ENCODE measurements at places on chromosomes 16 and 17.

- no peak for DNase-seq
These were observed 22.7 kb upstream of the GSE1 start for GRCh38 chr16:85590506-85590832.

DNA sequence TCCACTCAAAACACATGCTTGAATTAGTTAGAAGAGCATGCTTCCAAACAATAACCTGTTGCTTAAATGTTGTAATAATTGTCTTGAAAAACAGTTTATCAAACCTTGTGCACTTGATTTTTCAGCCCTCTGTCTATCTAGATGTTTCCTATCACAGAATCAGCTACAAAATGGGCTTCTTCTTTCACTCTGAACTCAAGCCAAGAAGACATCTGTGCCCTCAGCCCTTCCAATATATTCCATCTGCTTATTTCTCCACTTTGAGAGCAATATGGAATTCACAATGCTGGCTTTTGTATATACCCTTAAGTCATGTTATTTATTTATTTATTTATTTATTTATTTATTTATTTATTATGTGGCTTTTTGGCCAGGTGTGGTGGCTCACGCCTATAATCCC is 234.2 kb downstream of the TOX3 start:
- DNase-seq, result no peak

- DNase-seq, result no peak
These were observed 594 bp upstream of the ABCA6 start for GRCh38 chr17:69142175-69142802.

GRCh38 chr16:62831235-62831850 is 795.1 kb upstream of the CDH8 start:
- no peak for DNase-seq

- DNase-seq, result peak; percentile 78
These were observed 522 bp upstream of the VEZF1 start for GRCh38 chr17:57988301-57989250.
